ENCODE measurements at places on chromosomes 6 and 20.

GRCh38 chr6:138203315-138203714, 15.0 kb downstream of the PBOV1 start:
- DNase-seq: no peak

DNA sequence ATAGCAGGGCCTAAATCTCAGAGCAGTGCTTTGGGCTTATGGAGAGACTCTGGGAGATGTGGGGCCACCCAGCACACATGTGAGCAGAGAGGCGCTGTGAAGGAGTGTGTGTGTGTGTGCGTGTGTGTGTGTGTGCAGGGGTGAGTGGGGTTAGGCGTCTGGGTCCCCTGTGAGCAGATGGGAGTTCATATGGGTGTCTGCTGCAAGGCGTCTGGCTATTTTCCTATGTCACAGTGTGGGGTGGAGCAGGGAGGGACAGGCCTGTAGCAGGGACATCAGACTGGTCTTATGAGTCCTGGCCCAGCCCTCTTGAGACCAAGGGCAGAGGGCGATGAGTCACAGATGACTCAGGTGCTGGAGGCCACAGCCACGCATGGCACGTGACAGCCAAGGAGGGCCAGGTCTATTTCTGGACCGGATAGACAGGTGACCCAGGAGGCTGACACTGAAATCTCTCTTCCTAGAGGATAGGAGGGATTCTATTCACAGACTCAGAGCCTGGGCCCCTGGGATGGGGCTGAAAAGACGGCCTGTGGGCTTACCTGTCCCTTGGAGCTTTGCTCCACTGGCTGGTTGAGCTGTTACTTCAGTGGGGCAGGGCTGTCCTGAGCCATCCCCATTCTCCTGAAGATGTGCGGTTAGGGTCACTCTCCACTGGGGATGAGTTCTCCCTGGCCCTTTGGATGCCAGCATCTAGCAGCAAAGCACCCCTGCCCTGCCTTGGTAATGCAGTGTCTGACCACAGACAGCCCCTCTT, 28.9 kb downstream of the VEGFA start:
- no peak for DNase-seq

DNA sequence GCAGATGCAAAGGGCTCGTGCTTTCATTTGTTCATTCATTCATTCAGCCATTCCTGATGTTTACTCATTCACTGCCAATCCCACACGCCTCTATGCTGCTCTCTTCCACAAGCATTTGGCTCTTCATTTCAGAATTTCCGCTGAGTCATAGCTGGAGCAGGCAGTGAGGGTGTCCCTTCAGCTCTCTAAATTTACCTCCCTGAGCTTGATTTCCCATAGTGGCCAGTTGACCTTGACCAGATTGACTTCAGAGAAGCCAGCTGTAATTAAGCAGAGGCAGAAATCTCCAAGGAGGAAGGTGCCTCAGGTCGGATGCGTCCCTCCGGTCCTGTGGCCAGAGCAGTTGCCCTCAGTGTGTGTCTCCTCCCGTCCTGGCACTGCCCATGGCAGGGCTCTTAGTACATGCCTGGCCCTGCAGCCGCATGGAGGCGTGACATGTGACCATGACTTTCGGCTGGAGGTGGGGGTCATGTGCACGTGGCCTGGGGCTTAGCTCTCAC, 267.2 kb upstream of the ECI2 start:
- DNase-seq: no peak

DNA sequence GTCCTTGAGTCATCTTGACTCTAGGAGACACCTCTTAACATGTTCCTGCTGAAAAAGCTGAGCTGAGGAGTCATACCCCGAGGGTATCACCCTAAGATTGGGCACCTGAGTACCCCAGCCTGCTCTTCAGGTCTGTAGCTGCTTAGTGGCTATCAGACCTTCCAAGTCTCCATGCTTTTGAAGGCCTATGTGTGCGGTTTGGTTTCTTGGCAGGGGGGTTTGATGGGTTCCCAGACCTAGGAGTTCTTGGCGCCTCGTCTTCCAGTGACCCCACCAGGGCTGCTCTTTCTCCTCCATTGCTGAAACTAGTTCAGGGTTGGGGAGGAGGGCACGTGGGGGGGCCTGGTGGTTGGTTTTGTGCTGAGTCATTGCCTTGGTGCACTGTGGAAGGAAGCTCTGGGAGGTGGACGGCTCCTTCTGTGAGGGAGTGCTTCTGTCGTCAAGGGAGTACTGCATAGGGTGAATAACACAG, 20.1 kb downstream of the IGF2R start:
- no peak for DNase-seq

GRCh38 chr6:160007611-160008010, 38.7 kb downstream of the IGF2R start:
- DNase-seq: no peak

Data from CMK (cell line).